Posterior vena cava (tissue), 2 donors: ENCODE measurements at places on chromosomes 16 and 17.

DNA sequence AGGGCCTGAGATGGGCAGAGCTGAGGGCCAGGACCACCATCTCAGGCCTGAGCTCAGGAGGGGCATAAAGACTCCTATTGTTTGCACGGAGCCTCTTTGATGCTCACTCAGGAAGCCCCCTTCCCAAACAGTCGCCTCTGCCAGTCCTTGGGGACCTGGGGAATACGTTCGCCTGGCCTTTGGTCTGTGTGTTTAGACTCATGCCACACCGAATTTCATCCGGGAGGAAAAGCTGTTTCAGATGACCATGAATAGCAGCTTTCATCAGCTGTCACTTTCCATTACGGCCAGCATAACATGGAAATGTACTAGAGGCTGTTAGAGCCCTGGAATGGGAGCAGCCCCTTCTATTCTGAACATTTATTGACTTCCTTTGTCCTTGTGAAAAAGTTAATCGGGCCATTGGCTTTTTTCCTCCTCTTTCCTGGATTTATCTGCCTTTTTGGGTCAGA lies 139.0 kb downstream of the HS3ST3A1 start:
- no peak for DNase-seq

DNA sequence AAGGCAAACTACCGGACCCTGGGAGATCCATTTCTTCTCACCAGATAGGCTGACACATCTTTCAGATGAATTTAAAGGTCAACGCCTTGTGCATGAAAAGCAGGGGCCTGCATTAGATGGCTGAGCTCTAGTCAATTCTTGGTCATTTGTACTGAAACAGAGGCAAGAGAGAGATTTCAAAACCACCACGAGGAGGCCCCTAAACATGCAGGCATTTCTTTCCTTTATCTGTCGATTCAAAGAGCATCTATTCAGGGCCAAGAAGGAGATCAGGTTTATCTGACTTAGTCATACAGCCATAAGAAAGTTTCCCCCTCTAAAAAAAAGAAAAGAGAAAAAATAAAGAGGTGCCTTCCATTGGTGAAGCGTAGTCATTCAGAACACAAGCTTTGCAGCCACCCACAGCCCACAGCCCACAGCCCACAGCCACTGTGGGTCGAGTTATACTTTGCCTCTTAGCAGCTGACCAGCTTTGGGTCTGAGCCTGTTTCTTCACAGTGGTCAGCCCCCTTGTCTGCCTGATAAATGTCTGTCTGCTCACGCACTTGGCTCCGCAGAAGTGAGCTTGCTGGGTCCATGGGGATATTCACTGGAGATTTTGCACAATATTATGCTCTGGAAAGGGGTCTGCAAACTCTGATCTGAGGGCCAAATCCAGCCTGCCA lies 207.5 kb downstream of the CDH13 start:
- DNase-seq: no peak

DNA sequence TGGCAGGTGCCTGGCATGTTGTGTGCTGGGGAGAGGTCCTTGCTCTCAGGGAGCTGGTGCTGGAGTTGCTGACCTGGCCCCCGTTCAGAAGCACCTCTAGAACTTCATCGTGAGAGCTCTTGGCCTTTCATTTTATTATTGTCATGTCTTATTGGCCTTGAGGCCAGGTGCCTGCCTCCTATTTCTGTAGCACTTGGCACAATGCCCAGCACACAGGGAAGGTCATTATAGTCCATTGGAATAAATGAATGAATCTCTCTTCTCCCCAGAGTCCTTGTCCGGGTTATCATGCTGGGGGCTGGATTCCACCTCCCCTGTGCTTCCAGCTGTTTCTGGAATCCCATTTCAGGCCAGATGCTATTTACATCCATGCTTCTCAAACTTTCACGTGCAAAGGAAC lies 169.2 kb downstream of the HAPSTR1 start:
- DNase-seq: no peak

DNA sequence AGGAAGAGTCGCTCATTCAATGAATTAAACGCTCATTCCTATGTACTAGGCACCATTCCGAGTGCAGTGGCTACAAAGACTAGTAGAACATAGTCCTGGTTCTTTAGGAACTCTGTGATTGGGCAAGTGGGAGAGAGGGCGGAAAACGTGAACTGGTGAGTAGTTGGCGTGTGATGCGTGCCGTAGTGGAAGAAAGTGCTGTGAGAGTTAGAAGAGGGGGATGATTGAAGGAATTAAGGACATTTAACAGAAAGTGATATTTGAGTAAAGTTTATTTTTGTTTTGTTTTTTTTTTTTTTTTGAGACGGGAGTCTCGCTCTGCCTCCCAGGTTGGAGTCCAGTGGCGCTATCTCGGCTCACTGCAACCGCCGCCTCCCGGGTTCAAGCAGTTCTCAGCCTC lies 7.9 kb upstream of the SLFN14 start:
- no peak for DNase-seq

DNA sequence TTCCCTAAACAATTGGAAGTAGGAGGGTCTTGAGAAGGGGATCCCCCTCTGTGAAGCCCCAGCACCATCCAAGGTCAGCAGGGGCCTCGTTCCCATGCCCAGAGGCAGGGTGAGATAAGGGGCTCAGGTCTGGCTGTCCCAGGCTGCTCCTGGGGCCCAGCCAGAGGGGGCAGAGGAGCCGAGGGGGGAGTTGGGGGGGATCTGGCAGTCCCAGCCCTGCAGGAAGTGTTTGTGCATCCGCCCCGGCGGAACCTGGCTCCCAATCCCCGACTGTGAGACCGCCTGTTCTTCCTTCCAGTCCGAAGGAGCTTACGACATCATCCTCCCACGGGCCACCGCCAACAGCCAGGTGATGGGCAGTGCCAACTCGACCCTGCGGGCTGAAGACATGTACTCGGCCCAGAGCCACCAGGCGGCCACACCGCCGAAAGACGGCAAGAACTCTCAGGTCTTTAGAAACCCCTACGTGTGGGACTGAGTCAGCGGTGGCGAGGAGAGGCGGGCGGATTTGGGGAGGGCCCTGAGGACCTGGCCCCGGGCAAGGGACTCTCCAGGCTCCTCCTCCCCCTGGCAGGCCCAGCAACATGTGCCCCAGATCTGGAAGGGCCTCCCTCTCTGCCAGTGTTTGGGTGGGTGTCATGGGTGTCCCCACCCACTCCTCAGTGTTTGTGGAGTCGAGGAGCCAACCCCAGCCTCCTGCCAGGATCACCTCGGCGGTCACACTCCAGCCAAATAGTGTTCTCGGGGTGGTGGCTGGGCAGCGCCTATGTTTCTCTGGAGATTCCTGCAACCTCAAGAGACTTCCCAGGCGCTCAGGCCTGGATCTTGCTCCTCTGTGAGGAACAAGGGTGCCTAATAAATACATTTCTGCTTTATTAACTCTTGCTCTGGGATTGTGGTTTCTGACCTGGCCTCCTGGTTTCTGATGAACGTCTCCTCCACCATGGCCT lies 14.9 kb downstream of the GPRC5C start:
- DNase-seq: no peak

DNA sequence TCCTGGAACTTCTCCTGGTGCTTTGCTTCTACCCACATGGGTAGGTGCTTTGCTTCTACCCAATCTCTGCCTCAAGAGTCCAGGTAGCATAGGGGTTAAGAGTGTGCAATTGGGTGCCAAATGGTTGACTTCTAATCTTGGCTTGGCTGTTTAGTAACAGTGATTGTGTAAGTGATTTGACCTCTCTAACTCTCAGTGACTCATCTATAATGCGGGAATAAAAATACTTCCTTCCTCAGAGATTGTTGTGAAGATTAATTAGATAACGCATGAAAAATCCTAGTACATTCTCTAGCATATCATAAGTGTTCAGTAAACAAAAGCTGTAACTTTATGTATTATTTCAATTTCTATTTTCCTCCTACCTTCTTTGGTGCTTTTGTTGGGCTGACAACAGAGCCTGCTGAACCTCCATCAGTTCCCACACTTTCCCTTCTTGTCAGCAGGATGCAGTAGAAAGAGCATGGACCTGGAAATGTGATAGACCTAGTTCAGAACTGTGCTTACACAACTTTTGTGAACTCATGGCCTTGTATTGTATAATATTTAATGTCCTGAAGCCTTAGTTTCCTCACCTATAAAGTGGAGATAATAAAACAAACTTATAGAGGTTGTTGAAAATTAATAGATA lies 72.9 kb upstream of the SMIM36 start:
- DNase-seq: no peak

DNA sequence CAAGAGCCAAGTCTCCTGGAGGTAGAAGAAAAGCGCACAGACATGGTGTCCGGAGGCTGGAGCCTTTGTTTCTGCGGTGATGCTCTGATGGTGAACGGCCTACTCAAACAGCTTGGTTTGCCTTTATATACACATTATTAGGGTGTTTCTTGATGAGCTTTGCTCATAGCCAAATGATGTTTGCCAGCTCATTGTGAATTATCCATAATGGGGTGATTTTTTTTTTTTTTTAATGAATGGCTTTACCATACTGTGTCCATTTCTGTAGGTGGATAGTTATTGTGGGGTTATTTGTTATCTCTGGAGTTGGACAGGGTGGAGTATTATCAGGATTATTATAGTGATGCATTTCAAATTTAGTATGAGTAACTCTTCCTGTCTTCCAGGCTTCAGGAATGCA lies at the start of gene KRT27:
Gene KRT27 (minus strand): TSS at position 101 of the 400 bp plus-strand sequence. CDS start 57 bp downstream, at position 44.
- DNase-seq: no peak

GRCh38 chr16:68227183-68227793 lies 8.6 kb downstream of the ESRP2 start:
- no peak for DNase-seq

GRCh38 chr17:55444471-55445441 lies 23.1 kb upstream of the MMD start:
- no peak for DNase-seq

- DNase-seq: no peak
Observed at GRCh38 chr17:67456103-67456502, 79.0 kb downstream of the PITPNC1 start.

DNA sequence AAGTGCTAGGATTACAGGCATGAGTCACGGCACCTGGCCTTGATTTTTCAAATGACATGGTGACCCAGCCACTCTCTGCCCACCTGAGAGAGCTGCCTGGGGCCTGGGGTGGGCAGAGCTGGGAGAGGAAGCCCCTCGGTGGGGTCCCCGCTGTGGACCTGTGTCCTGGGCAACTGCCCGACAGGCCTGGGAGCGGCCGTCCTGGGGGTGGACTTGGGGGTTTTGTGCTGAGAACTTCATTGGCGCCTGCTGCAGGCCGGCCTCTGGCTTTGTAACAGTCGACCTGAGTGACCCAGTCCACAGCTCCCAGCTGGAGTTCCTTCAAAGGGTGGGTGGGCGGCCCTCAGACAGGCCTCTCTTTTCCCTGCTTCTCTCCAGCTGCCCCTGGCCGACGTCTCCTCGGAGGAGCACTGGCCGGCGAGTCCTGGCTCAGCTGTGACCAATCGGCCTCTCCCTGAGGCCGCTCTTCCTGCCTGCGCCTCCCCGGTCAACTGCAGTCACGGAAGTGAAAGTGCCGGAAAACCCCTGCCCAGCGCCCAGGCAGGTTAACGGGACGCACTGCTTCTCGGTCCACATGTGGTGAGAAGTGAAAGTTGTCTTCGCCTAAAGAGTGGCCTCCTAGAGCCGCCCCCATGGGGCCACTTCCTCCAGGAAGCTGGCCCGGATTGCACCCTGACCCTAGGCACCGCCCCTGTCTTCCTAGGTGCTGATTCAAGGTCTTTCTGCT lies 5.5 kb downstream of the CBFA2T3 start:
- DNase-seq: no peak

DNA sequence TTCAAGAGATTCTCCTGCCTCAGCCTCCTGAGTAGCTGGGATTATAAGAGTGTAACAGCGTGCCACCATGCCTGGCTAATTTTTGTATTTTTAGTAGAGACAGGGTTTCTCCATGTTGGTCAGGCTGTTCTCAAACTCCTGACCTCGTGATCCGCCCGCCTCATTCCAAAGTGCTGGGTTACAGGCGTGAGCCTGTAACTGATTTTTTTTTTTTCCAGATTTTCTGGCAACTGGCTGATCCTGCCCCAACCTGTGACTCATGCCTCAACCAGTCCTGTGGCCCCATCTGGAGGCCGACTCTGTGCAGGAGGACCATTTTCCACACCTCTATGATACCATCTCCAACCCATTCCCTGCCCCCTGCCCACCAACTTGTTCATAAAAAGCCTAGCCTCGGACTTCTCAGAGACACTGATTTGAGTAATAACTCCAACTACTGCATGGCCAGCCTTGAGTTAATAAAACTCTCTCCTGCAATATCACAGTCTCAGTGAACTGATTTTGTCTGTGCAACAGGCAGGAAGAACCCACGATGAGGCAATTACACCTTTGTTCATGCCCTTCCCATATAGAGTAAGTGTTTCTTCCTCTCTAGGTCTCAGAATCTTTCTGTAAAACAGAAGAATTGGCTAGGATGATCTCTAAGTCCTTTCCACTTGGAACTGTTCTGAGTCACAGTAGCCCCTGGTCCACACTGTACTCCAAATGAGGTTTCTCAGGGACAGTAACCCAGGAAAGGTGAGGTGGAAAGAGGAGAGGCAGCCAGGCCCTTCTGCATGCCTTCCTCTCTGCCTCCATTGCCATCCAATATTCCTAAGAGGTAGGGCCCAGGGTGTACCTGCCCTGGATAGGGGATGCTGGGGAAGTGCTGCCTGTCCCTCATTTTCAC lies 8.8 kb upstream of the CNOT1 start:
- DNase-seq: peak; percentile 71

GRCh38 chr17:28737316-28737715 lies 6.5 kb upstream of the TRAF4 start:
- no peak for DNase-seq

- no peak for DNase-seq
Observed at GRCh38 chr17:76805319-76805718, 62.9 kb upstream of the MGAT5B start.

DNA sequence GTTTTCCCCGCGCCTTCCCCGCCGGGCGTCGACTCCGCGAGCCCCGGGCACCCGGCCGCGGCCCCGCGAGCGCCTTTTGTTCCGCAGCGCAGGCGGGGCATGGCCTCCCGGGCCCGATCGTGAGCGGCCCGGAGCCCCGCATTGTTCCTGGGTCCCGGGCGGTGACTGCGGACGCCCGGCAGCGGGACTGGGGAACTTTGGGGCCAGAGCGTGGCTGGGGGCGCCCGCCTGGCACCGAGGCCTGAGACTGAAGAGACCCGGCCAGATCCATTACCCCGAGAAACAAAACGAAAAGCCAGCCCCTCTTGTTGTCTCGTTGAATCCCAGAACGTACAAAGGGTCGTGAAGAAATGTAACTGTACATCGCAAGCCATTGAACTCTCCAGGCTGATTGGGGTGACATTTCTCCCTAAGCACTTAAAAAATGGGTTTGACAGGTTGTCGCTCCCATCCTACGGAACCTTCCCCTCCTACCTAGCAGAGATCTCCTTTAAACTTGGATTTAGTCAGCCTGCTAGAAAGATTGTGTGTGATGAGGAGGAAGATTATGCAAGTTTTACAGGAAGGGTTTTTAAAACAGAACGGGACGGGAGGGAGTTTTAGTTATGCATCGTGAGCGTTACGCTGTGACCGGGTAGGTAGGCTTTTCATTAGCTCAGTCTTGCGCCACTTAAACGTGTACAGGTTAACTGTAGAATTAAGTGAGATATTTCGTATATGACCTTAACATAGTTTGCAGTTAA lies 825 bp downstream of the METTL9 start:
- no peak for DNase-seq

GRCh38 chr16:46885960-46886763 lies 2.0 kb downstream of the GPT2 start:
- DNase-seq: no peak
